ENCODE measurements at places on chromosomes 16 and 17.

- DNase-seq = peak; percentile 89
Observed at GRCh38 chr17:42677921-42678781, 1.4 kb upstream of the PLEKHH3 start.

DNA sequence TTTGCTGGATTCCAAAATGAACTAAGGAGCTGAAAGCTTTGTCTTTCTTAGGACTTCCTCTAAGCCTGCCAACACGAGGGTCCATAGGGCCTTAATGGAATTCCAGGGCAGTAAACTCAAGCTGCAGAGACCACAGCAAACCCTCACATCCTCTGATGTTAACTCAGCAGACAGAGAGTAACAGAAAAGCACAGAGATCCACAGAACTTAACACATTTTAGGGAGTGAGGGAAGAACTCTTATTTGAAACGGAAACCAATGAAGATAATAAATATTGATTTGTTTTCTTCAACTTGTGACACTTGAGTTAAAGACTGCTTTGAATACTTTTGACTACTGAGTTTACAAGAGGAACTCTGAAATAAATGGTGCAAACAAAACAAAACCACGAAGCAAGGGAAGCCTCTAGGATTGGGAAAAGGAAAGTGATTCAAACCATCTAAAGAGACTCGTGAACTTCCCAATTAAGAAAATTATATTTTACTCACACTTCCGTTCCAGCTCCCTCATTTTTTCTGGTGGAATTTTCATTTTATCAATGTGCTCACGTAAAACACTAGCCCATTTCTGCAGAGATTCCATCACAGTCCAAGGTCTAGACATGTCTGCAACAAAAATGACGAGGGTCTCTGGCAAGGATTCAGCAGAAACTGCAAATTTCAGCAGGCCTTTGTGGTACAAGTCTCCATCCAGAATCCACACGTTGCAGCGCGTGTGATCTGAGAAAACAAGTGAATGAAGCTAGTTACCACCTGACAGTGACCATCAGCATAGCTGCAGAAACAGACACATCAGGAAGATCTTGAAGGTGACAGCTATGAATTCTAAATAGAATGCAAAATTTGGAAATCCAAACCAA, 9.2 kb downstream of the DYNC1LI2 start:
- DNase-seq = no peak

DNA sequence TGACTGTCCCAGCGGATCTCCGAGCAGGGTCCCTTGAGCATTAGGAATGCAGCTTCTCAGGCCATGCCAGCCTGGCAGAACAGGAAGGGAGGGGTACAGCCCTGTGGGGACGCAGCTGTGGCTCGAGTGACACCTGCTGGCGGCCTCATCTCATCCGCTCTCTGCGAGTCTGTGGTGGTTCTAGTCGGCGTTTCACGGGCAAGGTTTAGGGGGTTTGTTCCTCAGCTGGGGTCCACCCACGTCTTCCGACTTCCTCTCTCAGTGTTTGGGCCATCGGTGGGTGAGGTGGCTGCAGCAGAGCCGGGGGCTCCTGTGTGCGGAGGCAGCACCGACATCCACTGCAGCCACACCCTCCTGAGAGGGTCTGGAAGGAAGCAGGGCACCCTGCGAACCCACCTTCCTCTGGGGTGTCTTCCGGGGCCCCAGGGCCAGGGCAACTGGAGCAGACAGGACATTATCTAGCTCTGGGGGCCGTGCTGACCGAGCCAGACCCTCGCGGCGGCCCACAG, 33.3 kb downstream of the JPH3 start:
- peak; percentile 36 for DNase-seq

- DNase-seq = no peak
Observed at GRCh38 chr16:88329726-88330700, 52.7 kb upstream of the ZNF469 start.

DNA sequence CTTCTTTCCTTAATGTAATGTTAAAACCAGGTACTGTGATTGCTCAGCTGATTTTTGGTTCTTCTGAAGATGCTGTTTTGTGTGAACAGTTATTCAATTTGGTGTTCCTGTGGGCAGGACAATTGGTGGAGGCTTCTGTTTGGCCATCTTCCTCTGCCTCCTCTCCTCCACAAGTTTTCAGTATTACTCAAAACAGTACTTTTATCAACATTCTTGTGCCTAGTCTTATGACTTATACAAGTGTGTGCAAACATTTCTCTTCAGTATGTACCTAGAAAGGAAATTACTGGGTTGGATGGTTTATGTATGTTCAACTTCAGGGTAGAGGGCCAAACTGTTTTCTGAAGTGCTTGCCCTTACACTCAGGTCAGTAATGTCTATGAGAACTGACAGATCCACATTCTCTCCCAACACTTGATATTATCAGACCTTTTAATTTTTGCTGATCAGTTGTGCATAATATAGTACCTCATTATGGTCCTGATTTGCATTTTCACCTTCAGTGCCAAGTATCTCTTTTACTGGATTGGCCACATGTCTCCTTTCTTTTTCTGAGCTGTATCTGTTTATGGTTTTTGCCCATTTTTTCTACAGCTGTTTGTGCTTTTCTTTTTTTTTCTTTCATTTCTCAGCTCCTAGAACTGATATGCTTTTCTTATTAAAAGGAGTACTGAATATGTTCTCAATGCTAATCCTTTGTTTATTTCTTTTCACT, 50.9 kb downstream of the ERCC4 start:
- DNase-seq = no peak

DNA sequence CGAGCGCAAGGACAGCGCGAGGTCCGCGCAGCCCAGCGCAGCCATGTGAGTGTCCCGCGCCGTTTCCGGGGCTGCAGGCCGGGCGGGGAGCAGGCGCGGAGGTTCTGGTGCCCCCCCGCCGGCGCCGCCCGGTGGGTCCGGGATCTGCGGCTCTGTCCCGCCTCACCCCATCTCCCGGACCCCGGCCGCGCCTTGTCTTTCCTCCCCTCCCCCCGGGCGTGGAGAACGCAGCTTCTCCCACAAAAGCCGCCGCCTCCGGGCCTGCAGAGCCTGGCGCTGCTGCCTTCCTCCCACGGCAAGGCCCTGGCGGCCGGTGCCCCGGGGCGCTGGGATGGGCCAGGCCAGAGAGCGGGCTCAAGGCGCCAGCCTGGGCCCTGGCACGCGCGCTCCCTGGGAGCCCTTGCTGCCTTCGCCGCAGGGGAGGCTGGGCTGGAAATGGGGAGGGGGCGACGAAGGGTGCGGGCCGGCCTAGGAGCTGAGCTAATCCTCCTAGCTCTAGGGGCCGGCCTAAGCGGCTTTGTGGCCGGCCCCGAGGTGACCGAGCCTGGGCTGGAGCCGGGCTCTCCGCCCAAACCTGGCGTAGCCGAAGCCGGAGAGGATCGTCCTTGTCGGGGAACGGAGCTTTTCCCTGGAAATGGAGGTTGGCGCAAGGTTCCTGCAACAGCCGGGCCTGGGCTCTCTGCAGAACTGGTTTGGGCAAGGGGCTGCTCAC, 397 bp downstream of the RIPOR1 start:
- DNase-seq = no peak

DNA sequence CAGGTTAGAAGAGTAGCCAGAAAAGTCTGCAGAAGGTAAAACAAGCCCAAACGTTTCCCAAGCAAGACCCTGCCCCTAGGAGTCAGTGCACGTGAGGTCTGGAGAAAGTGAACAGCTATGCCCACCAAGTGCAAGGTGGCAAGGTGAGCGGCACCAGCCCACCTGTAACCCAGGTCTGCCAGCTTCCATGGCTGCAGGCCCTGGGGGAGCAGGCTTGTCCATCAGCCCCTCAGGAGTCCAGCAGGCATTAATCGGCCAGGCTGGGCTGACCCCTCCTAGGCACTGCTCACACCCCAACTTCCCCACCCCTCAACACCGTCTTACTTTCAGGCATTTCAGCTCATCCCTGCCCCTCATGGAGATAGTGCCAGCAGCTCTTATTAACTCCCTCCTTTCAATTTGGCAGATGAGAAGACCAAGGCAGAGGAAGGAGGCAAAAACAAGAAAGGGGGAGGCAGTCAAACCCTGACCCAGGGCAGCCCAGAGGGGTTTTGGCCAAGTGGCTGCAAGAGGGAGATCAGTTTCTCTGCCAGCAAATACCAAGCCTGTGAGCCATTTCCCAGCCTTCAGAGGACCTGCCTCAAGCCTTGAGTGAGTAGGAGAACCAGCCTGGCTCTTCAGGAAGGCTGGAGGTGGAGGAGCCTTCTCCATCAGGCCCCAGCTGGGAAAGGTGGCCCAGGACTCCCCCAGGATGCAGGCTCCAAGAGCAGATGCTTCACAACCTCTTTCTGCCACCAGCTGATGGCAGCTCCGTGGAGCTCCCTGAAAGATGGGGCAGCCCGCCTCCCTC, 14.7 kb downstream of the BEAN1 start:
- DNase-seq = no peak

DNA sequence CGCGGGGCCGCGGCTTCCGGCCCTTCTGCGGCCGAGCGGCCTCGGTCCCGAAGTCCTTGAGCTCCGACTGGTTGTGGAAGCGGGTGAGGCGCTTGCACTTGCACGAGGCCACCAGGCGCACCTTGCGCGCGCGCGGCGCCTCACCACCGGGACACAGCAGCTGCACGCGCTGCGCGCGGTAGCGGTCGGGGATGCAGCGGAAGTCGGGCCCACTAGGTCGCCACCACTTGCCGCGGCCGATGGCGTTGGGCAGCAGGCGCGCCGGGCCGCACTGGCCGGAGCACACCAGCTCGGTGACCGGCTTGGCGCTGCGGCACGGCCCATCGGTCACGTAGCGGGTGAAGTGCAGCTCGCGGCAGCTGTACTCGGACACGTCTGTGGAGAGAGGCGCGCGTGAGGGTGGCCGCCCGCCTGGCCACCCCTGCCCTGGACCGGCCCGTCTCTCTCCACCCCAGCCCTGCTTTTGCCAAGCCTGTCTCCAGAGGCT, 3.2 kb downstream of the SOST start:
- no peak for DNase-seq

DNA sequence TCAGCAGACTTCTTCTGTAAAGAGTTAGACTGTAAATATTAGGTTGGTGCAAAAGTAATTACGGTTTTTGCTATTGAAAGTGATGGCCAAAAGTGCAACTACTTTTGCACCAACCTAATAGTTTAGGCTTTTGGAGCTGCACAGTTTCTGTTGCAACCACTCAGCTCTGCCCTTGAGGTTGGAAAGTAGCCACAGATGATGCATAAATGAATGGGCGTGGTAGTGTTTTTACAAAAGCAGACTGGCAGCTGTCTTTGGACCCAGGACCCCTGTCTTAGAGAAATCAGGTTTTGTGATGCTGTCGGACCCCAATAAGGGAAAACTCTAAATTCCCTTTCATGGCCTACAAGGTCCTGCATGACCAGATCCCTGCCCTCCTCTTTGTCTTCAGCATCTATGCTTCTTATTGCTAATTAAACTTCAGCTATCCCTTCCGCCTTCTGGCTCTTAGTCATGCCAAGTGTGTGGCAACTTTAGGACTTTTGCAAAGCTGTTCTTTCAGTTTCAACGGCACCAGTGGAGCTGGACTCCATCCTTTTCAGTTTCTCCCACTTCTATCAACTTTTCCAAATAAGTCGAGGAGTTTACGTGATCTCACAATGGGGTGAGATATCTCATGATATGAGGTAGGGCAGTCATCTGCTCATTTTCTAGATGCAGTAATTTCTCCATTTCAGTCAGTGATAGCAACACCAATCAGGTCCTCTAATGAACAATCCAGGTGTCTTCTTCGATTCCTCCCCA, 232.3 kb downstream of the XYLT1 start:
- DNase-seq = no peak

DNA sequence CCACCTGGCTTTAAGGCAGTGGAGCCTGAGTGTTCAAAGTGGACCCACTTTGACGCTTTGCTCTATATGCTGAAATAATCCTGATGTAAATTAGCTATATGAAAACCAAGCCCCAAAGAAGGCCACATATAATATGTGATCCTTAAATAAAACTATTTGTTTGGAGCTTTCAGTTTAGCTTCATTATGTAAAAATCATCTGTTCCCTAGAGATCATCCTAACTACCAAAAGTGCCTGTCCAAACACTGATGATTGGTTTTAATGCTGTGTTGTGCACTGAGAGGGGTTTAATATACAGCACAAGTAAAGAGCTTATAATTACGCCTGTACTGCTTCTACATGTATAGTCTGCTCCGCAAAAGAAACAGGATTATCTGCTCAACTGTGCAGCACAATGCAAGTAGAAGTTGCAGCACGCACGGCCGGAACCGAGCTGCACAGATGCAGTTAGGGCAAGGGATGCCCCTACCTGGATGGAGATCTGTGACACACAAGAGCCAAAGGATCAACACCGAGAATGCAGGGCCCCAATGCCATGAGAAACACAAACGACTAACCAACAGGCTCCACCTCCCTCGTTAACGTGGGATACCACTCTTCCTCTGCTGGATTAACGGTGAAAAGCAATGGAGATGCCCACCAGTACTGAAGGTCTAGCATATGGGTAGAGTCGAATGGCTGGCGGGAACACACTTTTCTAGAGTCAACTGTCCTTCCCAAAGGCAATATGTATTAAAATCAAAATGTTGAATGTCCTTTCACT, 20.5 kb downstream of the USP7 start:
- no peak for DNase-seq

GRCh38 chr17:16304830-16305229, 48.4 kb downstream of the CENPV start:
- DNase-seq = peak; percentile 7

DNA sequence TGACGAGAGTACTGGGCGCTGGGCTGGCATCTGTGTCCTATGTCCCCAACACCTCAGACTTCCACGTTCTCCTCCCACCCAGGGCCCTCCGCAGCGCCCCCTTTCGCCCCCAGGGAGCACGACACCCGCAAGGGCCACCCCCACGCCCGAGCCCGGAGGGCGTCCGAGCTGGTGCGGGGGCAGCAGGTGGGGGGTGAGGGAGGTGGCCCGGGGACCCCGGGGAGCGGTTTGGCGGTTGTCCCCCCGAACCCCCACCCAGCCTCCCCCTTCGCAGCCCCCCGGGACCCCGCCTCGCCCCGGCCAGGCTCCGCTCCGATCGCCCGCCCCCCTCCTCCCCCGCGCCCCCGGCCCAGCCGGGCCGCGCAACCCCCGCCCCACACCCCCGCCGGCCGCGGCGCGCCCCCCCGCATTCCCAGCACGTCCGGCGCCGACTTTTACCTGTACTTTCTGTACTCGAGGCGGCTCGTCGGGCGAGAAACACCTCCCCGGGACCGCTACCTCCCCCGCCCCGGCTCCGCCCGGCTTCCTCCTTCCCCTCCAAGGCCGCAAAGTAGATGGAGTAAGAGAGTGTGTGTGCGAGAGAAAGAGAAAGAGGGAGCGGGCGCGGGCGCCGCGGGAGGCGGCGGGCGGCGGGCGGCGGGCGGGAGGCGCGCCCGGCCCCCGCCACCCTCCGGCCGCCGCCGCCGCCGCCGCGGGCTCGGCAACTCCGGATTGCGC, 901 bp downstream of the CDYL2 start:
- no peak for DNase-seq

- no peak for DNase-seq
Observed at GRCh38 chr17:72301887-72302286, 181.1 kb downstream of the SOX9 start.

- peak; percentile 86 for DNase-seq
Observed at GRCh38 chr16:89922884-89923639, at the start of gene TUBB3. Gene TUBB3 (plus strand): TSS chr16:89923342. CDS start chr16:89923402, 60 bp downstream.

- DNase-seq = no peak
Observed at GRCh38 chr16:87395181-87395842, 3.2 kb downstream of the MAP1LC3B start.

- no peak for DNase-seq
Observed at GRCh38 chr16:16062023-16062937, 112.9 kb downstream of the ABCC1 start.
